Ascending aorta (tissue), 2 donors: ENCODE measurements at places on chromosomes 1 and 21. TPM values are rescaled to one million over a fixed set of nuclear protein-coding genes. Genes with fewer than 3 reads are reported as not detected.
A peak's percentile ranks its signal among the peaks of the same experiment; 100 is the strongest.

GRCh38 chr1:71093938-71094337 is 13.1 kb upstream of the ZRANB2 start:
- DNase-seq = no peak
- H3K27me3 ChIP-seq = no peaks in the 10 kb centered on the region
- no peak overlapping the region for H3K4me3 ChIP-seq
- H3K36me3 ChIP-seq = no peaks in the 10 kb centered on the region

DNA sequence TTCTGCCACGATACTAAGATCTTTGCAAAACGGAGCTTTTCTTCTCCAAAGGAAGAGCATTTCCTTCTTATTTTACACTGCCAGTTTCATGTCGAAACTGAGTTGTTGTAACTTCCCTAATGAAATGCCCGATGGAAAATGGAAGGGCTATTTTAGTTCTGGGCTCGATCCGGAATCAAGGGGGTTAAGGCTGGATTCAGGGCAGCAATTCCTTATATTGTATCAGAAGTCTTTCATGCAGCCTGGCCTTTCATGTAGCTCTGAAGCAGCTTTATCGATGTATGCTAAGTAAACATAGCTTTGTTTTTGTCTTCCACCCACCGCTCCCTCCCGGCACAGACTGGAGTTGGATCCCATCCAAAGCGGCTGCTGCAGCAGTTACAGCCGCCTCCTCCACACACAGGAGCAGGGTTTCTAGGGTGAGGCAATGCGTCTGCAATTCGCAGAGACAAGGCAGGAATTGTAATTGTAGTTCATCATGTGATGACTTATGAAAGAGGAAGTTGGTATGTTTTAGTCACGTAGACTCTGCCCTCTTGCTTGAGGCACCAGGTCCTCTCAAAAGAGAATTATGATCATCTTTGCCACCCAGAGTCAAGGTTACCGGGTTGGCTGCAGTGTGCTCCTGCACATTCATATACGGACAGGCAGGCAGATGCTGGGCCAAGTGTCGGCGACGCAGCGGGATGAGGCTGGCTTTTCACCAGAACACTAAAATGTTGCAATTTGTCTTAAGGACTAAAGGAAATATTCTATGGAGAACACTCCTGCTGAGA is 2.6 kb upstream of the IRF2BP2 start:
- peak; percentile 48 for DNase-seq
- no peaks in the 10 kb centered on the region for H3K27me3 ChIP-seq
- peaks cover 43% of the 10 kb centered on the region for H3K4me1 ChIP-seq
- H3K27ac ChIP-seq = peak overlapping the region; percentile 94

- H3K27ac ChIP-seq = no peak overlapping the region
- DNase-seq = no peak
- H3K36me3 ChIP-seq = no peaks in the 10 kb centered on the region
- H3K27me3 ChIP-seq = no peaks in the 10 kb centered on the region
Observed at GRCh38 chr1:215845234-215845891, 278.3 kb downstream of the KCTD3 start.

DNA sequence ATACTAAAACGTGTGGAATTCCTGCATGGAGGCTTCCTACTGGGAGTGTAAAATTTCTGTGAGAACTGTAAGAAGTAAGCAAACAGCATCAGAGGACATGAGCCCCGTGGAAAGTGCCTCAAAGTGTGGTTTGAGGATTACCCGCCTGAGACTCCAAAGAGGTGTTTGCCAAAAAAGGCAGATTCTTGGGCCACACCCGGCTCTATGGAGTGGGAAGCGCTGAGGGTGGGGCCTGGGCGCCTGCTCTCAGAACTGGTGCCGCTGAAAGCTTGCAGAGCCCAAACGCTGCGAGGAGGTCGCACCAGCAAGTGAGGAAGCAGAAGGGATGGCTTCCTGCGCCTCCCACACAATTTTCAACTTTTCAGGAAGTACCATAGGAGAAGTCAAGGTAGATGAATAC is 43.0 kb upstream of the PSEN2 start:
- peak overlapping the region; percentile 64 for H3K27ac ChIP-seq
- H3K4me1 ChIP-seq = no peaks in the 10 kb centered on the region
- DNase-seq = no peak
- no peak overlapping the region for H3K4me3 ChIP-seq
- no peaks in the 10 kb centered on the region for H3K27me3 ChIP-seq
- no peaks in the 10 kb centered on the region for H3K36me3 ChIP-seq

GRCh38 chr21:45039317-45040156 is 34.8 kb upstream of the ADARB1 start:
- no peak for DNase-seq
- H3K27ac ChIP-seq = peak overlapping the region; percentile 81
- no peak overlapping the region for H3K4me3 ChIP-seq
- H3K27me3 ChIP-seq = no peaks in the 10 kb centered on the region
- peaks cover 13% of the 10 kb centered on the region for H3K4me1 ChIP-seq
- no peaks in the 10 kb centered on the region for H3K36me3 ChIP-seq

The LMX1A gene
- total RNA-seq = 1.7 TPM

The ZNF362 gene
- 34.4 TPM for total RNA-seq

The DDAH1 gene
- 8.5 TPM for total RNA-seq

The FAM72C gene
- 1.2 TPM for total RNA-seq
